ENCODE measurements at places on chromosomes 4 and X.

- peak; percentile 8 for DNase-seq
Observed at GRCh38 chrX:24493740-24494581, 28.9 kb downstream of the PDK3 start.

DNA sequence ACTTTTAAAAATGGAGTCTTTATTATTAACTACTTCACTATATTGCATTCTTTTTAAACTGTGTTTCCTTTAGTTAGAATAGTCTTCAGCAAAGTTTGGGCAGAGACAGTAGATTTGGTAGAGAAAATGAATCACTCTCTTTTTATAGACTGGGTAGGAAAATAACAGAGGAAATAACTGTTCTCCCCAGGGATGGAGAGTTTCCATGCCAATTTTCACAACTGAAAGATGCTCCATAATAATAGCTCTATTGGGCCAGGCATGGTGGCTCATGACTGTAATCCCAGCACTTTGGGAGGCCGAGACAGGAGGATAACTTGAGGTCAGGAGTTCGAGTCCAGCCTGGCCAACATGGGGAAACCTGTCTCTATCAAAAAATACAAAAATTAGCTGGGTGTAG is 13.1 kb downstream of the HSD17B13 start:
- DNase-seq: no peak

DNA sequence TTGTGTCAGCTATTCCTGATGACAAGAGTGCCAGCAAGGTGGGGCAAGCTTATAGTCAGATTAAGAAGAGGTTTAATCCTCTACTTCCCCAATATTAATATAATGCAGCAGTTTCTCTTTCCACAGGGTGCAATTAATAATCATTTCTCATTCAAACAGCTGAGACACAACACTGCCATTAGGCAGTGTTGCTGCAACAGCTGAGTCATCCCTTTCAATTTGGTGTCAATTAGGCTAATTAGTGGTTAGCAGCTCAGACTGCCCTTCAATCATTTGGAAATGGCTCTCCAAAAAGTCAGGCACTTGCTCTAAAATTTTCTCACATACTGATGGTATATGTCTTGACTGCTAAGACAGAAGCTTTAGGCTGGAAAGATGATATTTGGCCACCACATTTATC is 265.7 kb upstream of the FAM241A start:
- no peak for DNase-seq

GRCh38 chrX:115311139-115311538 is 21.6 kb downstream of the LUZP4 start:
- DNase-seq: no peak

- peak; percentile 16 for DNase-seq
Observed at GRCh38 chr4:70901607-70901983, 574 bp upstream of the MOB1B start.

- no peak for DNase-seq
Observed at GRCh38 chrX:68304602-68305001, 128.7 kb downstream of the OPHN1 start.

- DNase-seq: no peak
Observed at GRCh38 chr4:72582853-72583252, 13.8 kb upstream of the ADAMTS3 start.

GRCh38 chrX:17380221-17380620 is 5.2 kb downstream of the NHS start:
- DNase-seq: no peak

DNA sequence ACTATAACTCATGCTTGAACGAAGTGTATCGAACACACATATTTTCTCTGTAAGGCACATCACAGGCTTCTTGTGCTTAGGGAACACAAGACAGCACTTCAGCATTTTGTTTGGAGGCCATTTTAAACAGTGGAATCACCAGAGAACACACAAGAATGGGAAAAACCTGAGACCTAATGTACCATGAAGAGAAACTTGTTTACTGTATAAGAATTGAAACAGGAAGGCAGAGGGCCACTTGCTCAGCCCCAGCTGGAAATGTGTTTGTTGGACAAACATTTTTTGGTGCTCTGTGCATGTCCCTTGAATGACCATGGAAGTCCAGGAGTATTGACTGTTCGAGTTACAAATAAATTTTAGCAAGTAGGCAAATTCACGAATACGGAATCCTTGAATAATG is 47.5 kb downstream of the RAPGEF2 start:
- DNase-seq: no peak

- DNase-seq: no peak
Observed at GRCh38 chr4:155614111-155614762, 52.4 kb upstream of the GUCY1A1 start.

DNA sequence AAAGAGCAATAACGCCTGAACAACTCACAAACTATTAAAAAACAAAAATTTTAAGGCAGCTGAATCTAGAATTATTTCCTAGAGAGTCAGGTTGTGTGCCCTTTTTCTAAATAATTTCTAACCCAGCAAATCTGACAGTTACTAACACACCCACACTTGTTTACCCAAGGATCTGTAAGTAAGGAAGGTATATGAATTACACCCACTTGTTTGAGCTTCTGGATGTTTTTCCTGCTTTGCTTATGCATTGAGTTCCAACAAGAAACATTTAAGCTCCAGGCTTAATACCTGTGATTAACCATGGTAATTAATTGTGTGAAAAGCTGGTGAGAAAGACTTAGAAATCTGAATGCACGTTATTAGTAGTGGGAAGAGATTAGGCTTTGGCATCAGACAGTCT is 1.5 kb downstream of the NIPAL1 start:
- no peak for DNase-seq

GRCh38 chr4:5045097-5045496 is 6.2 kb upstream of the STK32B start:
- no peak for DNase-seq

DNA sequence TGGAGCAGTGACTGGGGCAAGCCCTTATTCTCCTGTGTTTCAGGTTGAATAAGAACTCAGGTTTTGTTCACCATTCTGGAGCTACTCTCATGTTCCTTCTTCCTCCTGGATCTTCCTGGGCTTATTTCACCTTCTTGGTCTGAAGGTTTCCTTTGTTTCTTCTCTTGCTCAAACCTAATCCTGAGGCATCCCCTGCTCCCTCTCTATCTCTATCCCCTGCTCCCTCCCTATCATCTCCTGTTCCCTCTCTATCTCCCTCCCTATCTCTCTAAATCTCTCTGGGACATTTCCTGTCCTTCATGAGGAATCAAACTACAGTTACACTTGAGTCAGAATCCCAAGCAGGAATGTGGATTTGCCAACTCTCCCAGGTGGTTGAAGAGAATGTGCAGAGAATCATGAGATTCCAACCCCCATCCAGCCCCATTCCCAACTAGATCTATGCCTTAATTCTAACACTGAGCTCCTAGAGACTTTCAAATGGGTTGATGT is 134.9 kb upstream of the ZIC3 start:
- no peak for DNase-seq

GRCh38 chrX:93591398-93591797 is 82.0 kb downstream of the NAP1L3 start:
- no peak for DNase-seq

- no peak for DNase-seq
Observed at GRCh38 chr4:183144787-183145186, 45.7 kb downstream of the WWC2 start.

- DNase-seq: no peak
Observed at GRCh38 chr4:24226667-24227066, 336.8 kb upstream of the PPARGC1A start.

- no peak for DNase-seq
Observed at GRCh38 chrX:46340696-46341095, 204.5 kb downstream of the ZNF674 start.

DNA sequence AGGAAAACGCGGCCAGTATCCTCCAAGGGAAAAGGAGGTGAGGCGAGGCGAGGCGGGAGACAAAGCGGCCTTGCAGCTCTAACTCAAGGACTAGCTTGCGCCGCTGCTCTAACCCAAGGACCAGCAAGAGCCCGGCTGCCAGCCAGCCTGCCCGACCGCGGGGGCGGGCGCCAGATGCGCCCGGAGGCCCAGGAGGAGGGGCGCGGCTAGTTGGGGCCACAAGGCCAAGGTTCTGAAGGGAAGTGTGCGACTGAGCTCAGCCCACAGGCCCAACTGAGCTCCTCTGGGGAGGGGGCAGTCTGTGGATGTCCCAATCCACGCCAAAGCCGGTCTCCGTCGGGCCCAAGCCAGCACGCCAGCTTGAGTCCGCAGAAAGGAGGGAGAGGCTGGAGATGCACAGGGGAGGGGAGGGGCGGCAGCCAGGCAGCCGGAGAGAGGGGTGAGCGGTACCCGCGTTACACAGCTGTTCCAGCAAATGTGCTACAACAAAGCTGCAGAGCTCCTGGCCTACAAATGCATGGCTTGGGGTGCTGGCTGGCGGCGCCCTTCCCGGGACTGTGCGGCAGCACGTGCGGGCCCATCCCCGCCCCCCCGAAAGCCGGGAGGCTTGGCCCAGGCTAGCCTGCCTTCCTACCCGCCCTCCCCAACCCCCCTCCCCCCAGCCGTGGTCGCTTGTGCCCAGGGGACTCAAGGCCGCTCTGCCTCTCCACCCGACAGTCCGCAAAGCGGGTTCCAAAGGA is 637 bp downstream of the AMER1 start:
- DNase-seq: peak; percentile 25

- DNase-seq: no peak
Observed at GRCh38 chr4:182265881-182266280, 22.7 kb downstream of the TENM3 start.

DNA sequence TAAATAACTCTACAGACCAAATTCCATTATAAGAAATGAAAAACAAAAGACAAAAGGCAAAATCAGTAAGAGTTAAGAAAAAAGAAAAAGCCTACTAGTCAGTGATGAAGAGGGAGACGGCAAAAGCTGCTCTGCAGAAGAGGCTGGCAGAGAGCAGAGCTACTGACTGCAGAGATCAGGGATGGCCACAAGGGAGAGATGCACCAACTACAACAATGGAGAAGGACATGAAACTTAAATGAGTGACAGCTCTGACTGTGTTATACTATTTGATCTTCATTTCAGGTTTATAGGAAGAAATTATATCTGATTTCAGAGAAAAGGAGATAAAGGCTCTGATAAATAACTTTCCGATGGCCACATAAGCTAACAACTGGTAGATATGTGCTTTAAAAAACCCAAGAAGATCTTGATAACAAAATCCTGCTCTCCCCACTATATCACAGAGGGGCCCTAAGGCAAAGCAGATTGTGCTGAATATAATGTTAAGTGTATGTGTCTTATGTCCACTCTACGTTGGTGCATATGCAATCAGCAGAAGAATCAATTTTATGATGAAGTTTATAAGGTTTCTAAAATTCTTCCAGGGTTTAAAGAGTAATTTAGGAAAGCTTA is 58.4 kb upstream of the COX18 start:
- peak; percentile 2 for DNase-seq

- no peak for DNase-seq
Observed at GRCh38 chrX:123830309-123830708, 29.5 kb upstream of the XIAP start.

GRCh38 chr4:15776871-15777648 is 1.1 kb upstream of the CD38 start:
- peak; percentile 1 for DNase-seq

GRCh38 chrX:110167952-110168451 is 149.9 kb downstream of the AMMECR1 start:
- DNase-seq: no peak

- no peak for DNase-seq
Observed at GRCh38 chr4:161900110-161900509, 263.7 kb downstream of the FSTL5 start.

DNA sequence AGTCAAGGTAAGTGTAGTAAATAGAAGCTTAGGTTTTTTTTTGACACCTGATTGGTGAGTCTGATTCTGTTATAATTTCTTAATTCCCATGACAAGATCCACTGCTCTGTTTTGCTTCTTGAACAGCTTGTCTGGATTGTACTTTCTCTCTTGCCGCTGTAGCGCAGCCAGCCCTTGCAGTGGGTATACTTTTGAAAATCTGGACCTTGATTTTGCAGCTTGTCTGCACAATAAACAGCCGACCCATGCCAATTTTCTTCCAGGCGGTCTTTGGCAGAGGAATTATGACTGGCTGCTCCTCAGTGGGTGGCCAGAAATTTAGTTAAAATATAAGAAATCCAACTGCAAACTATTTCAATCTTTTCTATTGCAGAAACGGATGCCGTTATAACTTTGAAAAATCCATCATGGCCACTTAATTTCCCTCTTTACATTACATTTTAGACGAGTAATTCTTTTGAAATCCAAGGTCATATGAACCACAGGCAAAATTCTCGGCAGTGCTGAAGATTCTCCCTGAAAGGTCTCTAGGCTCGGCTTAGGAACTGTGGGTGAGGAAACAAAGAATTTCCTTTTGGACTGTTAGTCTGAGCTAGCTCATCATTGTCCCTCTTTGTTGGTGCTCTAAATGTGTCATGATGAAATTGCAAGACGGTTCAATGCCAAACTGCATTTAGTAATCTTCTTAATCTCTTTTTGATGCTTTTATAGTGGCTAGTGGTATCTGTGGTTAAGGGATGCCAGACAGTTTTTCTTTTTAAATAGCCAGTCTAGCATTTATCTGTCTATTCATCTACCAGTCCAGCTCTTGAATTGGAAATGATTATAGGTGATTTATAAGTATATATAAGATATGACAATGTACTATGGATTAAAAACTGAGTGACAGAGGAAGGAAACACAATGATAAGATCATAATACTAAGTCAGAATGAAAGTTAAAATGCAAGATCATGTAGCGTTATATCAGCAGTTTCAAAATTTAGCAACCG is 31.5 kb upstream of the PTTG2 start:
- DNase-seq: no peak

- DNase-seq: no peak
Observed at GRCh38 chrX:34778916-34779315, 121.8 kb upstream of the TMEM47 start.

- no peak for DNase-seq
Observed at GRCh38 chr4:3387154-3387942, 54.4 kb upstream of the HGFAC start.

- DNase-seq: no peak
Observed at GRCh38 chr4:76246852-76247251, 4.7 kb upstream of the FAM47E start.

DNA sequence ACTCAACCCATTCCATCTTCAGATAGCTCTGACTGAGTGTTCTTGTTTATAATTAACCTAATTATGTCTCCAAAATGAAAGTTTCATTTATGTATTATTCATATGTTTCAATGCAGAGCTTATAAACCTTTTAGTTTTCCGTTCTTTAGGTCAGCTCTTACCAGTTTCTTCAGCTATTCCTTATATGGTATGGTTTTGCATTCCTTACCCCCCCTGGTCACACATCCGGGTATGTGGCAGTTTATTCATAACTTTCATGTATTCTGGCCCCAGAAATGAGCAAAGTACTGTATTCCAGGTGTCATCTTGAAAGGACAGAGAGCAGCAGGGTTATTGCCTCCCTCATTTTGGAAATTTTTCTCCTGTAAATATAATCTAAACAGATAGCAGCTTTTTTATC is 16.8 kb upstream of the IGSF1 start:
- no peak for DNase-seq

DNA sequence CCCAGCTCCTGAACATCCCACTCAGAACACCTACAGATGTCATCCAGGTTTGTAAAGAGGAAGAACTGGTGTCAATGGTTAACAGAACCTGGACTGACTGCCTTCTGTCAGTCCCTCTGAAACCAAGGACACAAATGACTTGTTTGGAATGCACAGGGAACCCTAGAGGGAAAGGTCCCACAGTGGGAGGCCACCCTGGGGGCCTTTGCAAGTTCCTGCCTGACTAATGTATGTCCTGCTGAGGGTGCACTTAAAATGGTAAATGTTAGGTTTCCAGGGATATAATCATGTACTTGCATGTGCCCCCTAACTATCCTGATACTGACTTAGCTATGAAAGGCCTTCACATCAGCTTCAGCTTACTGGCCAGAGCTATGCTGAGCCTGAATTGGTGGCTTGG is 15.0 kb upstream of the XAGE2 start:
- DNase-seq: no peak
